MG63 (cell line): ENCODE measurements at places on chromosomes 3 and 15. TPM values are rescaled to one million over a fixed set of nuclear protein-coding genes. Genes with fewer than 3 reads are reported as not detected.
A peak's percentile ranks its signal among the peaks of the same experiment; 100 is the strongest.

LINGO1 gene
- 0.44 TPM in 1 of 2 replicates, not detected in the other for total RNA-seq

- DNase-seq, result peak; percentile 53
Measured at GRCh38 chr3:151434151-151434890, 26.5 kb downstream of the IGSF10 start.

PAK6 gene
- 3.9 TPM in 1 of 2 replicates, not detected in the other for total RNA-seq

DNA sequence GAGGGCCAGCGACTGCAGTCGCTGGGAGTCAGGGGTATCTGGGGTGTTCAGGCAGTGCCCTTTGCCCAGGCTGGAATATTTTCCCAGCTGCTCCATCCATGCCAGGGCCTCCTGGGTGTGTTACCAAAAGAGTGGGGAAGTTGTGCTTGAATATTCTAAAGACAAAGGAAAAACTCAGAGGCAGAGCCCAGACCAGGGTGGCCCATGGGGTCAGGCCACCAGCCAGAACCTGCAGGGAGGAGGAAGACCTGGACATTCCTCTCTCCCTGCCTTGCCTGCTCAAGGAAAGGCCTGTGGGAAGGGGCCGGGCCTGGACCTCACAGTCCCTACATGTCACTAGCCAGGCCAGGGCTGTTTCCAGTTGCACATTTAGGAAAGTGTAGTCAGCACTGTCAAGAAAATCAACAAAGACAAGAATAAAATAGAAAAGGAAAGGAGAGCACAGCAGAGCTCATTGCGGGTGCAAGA lies 16.0 kb upstream of the KLF15 start:
- DNase-seq, result no peak

DNAH12 gene
- total RNA-seq, result not detected in 2 replicates

- DNase-seq, result peak; percentile 61
Measured at GRCh38 chr3:73213896-73214295, 152.4 kb downstream of the EBLN2 start.

DNA sequence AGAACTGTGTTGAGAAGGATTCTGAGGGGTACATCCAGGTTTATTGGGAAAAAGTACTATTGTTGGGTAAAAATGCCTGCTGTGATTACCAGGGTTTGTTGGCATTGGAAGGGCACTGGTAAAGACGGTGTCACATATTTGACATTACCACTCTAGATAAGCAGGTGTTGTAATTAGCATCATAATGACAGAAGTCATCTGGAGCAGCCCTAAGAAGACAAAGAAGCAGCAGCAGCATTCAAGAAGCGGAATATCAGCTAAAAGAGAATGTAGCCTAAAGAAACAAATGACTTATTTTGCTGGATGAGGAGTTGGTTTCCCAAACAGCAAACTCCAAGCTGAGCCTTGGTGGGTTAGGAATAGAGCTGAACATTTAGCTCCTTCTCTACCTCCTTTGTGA lies 30.5 kb upstream of the ZFAND6 start:
- no peak for DNase-seq

- no peak for DNase-seq
Measured at GRCh38 chr3:126381966-126382365, 12.7 kb upstream of the CFAP100 start.

ABHD14A gene
- total RNA-seq, result 6.5 TPM in 1 of 2 replicates, not detected in the other

DNA sequence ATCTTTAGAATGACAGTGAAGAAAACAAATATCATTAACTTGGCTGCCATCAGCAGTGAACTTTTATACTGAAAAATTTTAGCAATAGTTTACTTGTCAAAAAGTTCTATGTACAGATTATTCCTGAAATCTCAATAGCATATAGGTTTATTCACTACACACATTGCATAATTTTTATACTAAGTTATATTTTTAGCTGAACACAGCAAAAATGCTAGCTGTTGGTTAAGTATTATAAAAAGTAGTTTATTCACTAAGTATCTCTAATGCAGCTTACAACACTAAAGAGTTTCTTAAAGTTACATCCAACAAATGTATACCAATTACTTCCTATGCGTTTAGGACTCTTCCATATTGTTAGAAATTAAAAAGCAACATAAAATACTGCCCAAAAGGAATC lies 131.9 kb downstream of the SCAPER start:
- DNase-seq, result no peak

GRCh38 chr3:126019683-126020082 lies 50.7 kb downstream of the ROPN1B start:
- DNase-seq, result no peak

- no peak for DNase-seq
Measured at GRCh38 chr3:174986685-174987084, 127.6 kb downstream of the NAALADL2 start.

DNA sequence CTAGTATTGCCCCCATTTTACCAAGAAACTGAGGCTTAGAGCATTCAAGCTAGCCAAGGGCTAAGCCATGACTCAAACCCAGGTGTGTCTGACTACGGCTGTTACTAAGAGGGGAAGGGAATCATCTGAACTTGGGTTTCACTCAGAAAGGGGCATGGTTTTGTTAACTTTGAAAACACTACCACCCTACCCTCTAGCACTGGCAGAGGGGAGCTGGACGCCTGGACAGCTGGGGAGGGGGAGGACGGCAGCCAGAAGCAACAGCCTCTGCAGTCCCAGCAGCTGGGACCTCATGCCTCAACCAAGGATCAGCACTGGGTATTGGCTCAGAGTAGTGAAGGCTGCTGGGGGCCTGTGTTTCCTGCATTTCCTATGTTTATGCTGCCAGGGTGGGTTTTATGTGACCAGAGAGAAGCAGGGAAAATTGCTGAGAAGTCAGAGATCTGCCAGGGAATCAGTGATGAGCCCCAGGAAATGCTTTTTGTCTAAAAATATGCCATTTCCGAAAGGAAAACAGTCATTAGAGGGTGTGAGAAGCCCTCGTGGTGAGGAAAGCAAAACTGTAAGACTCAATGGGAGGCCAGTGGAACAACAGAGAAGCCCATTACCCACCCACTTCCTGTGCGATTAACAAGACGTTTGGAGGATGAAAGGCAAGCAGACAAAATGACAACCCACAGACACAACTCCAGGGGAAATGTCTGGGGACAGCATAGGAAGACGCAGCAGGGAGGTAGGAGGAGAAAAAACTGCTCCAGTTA lies 41.2 kb downstream of the LIPC start:
- peak; percentile 28 for DNase-seq

GRCh38 chr3:131806736-131807135 lies 228.1 kb downstream of the CPNE4 start:
- no peak for DNase-seq

KCTD6 gene
- total RNA-seq, result 5.1 and 13.4 TPM in 2 replicates

GPR156 gene
- 0.91 and 1.1 TPM in 2 replicates for total RNA-seq

- no peak for DNase-seq
Measured at GRCh38 chr15:41554915-41555314, 4.1 kb upstream of the TYRO3 start.

DNA sequence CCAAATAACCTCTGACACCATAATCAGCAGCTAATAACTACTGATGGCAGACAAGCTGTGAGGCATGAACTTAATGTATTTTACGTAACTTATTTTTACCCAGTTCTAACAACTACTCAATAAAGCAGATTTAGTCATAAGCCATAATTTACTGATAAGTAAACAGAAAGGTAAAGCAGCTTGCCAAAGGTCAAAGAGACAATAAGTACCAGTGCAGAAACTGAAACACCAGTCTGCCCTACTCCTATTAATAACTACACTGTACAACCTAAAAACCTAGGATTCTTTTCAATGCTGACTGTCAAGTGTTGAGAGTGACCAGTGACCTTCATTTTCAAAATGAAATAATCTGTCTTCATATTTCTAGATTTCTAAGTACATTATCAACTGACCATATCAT lies 152.2 kb downstream of the NR2E3 start:
- DNase-seq, result no peak

- peak; percentile 94 for DNase-seq
Measured at GRCh38 chr3:194312743-194313281, 38.3 kb downstream of the CPN2 start.

DNA sequence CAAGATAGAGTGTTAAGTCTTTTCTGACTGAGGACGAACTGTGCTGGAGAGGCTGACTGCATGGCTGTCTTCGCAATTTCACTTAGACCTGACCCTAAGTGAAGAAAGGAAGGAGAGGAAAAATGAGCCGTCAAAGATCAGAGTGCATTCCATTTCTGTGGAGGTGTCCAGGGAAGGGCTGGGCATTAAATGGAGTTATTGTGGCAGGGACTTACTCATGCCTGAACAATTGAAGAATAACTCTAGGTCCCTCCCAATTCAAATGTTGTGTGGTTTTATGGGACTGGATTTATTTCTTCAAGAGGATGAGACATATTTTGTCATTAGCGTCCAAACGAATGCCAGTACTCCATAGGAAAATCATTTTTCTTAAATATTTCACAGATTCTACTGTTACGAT lies 187.3 kb upstream of the CFAP20DC start:
- DNase-seq, result no peak

GRCh38 chr15:85950101-85950500 lies 129.6 kb upstream of the AGBL1 start:
- DNase-seq, result no peak

IL17RB gene
- 0.89 and 2.4 TPM in 2 replicates for total RNA-seq

GRCh38 chr3:15460891-15461531 lies 33.6 kb downstream of the EAF1 start:
- DNase-seq, result no peak

DNA sequence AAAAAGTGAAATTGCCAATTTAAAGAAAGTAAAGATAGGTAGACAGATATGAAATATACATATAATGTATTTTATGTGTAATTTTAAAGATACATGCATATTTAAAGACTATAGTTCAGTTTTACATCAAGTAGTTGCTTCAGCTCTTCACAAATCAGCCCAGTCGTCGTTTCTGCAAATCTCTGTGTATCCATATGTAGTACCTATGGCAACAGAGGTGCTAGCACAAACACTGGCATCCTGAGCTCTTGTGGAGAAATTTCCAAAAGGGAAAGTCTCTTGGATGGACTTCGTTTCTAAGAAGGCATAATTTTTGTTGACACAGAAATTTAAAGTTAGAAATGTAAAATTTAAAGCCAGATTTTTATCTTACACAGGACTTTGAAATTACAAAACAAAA lies 1284.7 kb downstream of the ROBO1 start:
- DNase-seq, result no peak

GREM1 gene
- total RNA-seq, result 27.3 and 30.7 TPM in 2 replicates
